ENCODE measurements at places on chromosomes 2 and 18.

GRCh38 chr2:206521115-206521514 lies 77.8 kb downstream of the ADAM23 start:
- DNase-seq = no peak

DNA sequence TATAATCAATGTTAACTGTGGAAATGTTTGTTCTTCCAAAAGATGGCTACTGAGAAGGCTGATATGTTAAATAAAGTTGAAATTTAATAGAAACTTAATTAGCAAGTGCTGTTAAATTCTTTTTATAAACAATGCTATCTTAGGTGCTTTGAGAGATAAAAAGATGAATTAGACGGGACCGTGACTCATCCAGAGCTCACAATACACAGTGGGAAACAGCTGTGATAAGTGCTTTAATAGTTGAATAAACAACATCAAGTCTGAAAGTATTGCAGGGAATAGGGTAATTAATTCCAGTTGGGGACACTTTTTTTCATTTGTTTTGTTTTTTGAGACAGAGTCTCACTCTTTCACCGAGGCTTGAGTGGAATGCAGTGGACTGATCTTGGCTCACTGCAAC lies 85.5 kb upstream of the DTNA start:
- DNase-seq = no peak

- no peak for DNase-seq
These were observed 91.8 kb downstream of the TPO start for GRCh38 chr2:1505031-1505441.

GRCh38 chr2:156192468-156192867 lies 140.1 kb downstream of the NR4A2 start:
- DNase-seq = no peak

GRCh38 chr18:21179590-21180220 lies 62.3 kb upstream of the GREB1L start:
- DNase-seq = no peak

GRCh38 chr18:28511413-28511821 lies 334.5 kb upstream of the CDH2 start:
- no peak for DNase-seq

DNA sequence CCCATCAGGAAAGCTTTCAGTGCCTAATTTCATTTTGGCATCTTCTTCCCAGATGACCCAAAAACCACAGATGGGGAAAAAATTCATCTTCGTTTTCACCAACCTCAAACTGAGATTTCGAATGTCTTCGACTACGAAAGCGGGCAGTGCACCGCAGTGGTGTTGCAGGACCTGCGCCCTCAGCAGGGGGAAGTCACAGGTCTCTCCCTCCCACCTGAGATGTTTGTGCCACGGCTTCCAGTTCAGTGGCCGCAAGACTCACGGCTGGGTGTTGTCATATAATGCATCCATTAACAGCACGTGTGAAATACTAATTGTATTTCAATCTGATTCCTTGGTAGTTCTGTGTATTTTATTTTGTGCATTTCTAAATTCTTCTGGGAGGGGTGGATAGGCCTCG lies 66.2 kb upstream of the SALL3 start:
- DNase-seq = no peak
